ENCODE measurements at places on chromosomes 13 and 19.

DNA sequence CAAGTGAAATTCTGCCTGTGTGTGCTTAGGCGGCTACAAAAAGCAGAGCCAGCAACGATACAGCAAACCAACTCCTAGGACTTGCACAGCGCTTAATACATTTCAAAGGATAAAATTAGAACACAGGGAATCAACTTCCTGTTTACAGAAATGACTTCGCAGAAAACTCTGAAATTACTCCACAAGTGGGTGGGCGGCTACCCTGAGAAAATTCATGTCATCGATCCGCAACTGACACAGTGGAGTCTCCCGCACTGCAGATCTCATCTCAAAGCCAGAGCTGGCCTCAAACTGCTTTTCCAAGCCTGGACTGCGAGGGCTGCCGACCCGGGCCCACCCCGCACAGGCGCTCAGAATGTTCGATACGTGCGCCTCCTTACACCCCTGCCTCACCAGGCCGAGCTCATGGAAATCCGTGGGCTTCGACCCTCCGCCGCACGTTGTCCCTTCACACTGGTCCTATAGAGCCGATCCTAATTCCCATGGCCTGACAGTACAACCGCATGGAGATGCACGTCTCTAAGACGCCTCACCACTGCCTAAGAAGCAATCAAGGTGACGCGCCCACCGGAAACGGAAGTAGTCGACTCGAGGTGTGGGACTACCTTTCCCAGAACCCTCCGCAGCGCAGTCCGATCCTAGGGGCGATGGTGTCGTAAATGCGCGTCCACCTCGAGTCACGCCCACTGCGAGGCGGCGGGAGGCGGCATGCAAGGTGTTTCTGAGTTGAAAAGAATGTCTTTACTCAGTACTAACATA lies at the start of gene ZNF229:
Gene ZNF229 (minus strand): TSS at position 557 of the 759 bp plus-strand sequence. CDS start 5,625 bp downstream, outside the sequence.
- DNase-seq, result peak; percentile 28

DNA sequence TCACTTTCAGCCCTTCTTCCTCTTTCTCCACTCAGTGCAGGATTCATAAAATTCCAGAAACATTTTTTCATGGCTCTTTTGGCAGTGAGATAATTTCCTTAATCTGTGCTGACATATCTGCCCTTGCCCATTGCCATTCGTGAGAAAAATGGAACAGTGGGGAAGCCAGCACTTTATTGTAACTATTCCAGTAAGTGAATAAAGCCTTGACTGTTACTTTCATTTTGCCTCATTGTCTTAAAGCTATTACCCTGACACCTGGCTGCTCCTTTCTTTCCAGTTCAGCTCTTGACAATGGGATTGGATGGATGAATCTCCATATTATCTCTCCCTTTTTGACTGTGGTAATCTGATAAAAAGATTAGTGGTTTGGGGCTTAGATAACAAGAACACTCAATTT lies 1068.1 kb upstream of the PCDH20 start:
- no peak for DNase-seq

DNA sequence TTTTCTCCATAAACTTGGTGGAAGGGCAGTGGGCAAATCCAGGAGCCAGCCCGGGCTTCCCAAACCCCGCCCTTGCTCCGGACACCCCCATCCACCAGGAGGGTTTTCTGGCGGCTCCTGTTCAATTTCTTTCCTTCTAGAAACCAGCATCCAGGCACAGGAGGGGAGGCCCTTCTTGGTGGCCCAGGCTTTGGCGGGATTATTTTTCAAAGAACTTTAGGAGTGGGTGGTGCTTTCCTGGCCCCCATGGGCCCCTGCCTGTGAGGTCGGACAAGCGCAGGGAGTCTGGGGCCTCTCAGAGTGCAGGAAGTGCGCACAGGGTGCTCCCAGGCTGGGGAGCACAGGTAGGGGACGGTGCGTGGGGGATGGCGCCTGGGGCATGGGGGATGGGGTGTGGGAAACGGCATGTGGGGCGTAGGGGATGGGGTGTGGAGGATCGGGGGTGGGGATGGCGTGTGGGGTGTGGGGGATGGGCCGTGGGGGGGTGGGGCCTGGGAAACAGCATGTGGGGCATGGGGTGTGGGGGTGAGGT lies 396 bp downstream of the F7 start:
- no peak for DNase-seq

GRCh38 chr13:100520936-100521850 lies 67.4 kb downstream of the GGACT start:
- DNase-seq, result no peak

DNA sequence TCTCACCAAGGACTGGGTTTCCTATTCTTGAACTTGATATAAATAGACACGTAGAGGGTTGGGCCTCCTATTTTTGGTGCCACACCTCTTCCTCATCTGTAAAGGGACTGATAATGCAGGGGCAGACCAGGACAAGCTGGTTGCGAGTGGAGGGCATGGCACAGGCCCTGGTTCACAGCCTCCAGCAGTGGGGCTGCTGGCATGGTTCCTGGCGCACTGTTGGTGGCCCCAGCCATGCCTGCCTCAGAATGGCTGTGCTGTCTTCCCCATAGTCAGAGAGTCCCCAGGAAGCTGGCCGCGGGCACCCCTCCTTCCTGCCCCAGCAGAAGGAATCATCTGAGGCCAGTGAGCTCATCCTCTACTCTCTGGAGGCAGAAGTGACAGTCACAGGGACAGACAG lies 10.5 kb upstream of the OVOL3 start:
- DNase-seq, result no peak

DNA sequence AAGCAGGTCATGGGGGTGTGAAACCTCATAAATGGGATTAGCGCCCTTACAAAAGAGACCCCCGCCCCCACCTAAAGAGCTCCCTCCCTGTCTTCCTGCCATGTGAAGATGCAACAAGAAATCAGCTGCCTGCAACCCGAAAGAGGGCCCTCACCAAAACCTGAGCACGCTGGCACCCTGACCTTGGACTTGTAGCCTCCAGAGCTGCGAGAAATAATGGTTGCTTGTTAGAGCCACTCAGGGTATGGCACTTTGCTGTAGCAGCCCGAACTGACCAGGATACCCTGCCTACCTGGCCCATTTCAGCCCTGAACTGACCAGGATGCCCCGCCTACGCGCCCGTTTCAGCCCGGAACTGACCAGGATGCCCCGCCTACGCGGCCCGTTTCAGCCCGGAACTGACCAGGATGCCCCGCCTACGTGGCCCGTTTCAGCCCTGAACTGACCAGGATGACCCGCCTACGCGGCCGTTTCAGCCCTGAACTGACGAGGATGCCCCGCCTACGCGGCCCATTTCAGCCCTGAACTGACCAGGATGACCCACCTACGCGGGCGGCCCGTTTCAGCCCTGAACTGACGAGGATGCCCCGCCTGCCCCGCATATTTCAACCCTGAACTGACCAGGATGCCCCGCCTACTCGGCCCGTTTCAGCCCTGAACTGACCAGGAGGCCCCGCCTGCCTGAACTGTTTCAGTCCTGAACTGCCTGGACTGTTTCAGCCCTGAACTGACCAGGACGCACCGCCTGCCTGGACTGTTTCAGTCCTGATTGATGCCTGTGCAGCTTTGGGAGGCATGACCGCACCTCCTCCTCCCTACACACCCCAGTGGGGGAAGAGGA lies 120.0 kb downstream of the UQCRFS1 start:
- no peak for DNase-seq

DNA sequence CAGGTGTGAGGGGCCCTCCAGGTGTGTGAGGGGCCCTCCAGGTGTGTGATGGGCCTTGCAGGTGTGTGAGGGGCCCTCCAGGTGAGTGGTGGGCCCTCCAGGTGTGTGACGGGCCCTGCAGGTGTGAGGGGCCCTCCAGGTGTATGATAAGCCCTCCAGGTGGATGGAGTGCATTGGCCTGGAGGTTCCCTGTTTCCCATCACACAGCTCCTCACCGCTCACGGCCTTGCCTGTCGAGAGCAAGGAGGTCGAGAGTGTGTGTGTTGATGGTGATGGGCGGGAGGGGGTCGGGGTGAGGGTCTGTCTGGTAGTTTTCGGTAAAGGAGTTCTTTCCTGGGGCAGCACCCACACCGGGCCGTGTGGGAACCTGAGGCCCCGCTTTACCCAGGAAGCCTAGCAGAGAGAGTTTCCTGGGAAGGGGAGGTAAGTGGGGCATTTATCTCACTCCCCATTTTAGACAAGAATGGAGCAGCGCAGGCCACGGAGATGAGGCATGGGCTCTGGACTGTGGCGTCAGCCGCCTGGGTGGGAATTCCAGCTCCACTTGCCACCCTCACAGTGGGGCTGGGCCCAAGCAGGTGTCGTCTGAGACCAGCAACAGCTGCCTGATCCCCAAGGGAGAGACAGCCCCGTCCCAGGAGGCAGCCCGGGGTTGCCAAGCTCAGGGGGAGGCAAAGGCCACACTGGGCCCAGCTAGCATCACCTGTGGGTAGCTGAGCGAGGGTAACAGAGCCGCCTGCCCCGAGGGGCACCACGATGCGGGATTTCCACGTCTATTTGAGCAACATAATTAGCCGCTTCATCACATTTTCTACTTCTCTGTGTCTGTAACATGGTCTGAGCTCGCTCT lies 10.9 kb upstream of the GAS6 start:
- DNase-seq, result no peak

Measured in stimulated activated CD8-positive, alpha-beta memory T cell treated with anti-CD3 and anti-CD28 coated beads, Interleukin-4, amount 100 ng/mL, for 1 hour (primary cell).